Mesothelial cell of epicardium (in vitro differentiated cells): ENCODE measurements at places on chromosomes 2 and 18.

DNA sequence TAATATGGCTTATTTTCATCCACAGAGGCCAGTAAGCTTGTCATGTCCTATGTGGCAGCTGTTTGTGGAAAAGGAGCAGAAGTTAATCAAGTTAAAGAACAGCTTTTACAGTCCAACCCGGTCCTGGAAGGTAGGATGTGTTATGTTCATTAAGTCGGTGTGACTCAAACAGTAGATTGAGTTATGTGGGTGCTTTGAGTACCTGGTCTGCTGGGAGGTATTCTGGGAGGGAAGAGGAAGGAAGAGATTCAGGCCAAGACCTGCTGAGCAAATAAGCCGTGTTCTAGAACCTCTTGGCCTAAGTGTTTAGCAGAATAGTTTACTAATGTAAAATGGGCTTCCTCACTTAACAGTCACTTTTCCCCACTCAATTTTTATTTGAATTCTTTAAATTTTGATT is 96.2 kb downstream of the MYO1B start:
- DNase-seq: no peak

- no peak for DNase-seq
These were observed 818.2 kb downstream of the SATB2 start for GRCh38 chr2:198639580-198639979.

DNA sequence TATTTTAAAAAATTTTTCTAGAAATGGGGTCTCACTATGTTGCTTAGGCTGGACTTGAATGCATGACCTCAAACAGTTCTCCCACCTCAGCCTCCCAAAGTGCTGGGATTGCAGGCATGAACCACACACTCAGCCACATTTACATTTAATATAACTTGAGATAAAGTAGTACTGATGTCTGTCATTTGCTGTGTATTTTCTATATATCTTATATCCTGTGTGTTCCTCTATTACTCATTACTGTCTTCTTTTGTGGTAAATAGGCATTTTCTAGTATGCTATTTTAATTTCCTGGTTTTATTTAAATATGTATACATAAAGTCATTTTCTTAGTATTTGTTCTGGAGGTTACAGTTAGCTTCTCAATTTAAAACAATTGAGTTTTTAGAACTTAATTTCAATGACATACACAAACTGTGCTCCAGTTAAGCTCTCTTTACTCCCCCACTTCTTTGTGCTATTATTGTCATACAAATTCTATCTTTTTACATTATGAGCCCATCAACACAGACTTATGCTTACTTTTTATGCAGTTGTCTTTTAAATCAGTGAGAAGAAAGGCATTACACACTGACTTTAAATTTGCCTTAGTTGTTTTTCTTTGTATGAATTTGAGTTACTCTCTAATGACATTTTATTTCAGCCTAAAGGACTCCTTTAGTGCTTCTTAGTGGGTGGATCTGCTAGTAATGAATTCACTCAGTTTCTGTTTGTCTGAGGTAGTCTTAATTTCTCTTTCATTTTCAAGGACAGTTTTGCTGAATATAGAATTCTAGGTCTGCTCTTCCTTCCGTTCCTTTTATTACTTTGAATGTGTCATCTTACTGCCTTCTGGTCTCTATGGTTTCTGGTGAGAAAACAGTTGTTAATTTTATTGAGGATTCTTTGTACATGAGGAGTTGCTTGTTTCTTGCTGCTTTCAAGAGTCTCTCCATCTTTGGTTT is 6.2 kb upstream of the INPP4A start:
- no peak for DNase-seq

- no peak for DNase-seq
These were observed 8.5 kb upstream of the ATP8B1 start for GRCh38 chr18:57811477-57812125.

DNA sequence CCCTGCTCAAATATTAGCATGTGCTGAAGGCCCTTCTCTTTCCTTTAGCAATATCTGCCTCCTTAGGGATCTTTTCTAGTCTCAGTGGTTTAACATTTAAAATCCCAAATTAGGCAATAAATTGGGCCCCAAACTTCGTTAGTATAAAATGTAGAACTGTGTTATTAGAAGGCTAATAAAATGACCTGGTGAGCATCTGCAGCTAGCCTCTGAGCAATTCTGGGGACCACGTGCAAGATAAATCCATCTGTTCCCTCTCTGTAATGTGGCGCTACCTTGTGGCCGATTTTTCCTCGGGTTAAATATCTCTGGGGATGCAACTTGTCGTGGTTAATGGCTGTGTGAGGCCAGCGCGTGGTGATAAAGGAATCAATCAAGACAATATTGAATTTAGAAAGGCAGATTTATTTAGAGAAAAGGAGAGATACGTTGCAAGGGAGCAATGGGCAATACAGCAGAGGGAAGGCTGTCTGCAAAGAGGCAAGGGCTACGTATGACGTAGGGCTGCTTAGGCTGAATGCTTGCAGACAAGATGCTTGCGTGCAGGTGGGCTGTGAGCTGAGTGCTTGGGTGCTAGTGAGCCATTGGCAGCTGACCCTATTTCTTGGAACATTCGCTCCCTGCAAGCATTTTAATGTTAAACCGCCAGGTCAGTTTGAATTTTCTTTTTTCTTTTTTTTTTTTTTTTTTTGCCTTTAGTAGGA is 18.5 kb upstream of the IL36G start:
- DNase-seq: no peak

DNA sequence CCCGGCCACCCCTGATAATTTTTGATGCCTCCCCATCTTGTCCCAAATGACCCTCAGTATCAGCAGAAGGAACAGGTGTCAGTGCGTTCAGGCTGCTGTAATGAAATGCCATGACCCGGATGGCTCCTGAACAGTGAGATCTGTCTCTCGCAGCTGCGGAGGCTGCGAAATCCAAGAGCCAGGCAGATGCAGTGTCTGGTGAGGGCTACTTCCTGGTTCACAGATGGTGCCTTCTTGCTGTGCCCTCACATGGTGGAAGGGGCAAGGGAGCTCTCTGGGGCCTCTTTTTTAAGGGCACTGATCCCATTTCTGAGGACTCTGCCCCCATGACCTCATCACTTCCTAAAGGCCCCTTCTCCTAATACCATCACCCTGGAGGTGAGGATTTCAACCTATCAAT is 152.2 kb downstream of the TWIST2 start:
- no peak for DNase-seq

GRCh38 chr2:96923810-96924774 is 54.2 kb upstream of the SEMA4C start:
- no peak for DNase-seq

DNA sequence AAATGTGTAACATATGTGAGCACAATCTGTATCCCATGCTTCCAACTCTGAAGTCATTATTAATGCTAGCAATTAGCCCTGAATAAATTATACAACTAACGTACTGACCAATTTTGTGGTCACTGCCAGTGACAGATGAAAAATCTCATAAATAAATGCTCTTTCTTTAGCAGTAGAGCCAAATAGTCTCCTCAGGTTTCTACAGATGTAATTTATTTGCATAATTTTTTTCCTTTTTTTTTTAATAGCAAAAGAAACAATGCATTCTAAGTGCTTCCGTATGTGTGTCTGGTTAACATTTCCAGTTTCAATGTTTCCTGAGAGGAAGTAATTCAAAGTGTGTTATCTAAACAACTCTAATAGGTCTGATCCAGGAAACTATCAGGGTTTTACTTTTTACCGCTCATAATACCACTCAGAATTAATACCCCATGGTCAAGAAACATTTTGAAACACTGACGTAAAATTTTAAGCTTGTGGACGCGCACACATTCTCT is 108.4 kb downstream of the MEP1B start:
- DNase-seq: no peak

GRCh38 chr2:53633441-53633840 is 134.2 kb upstream of the CHAC2 start:
- no peak for DNase-seq

GRCh38 chr2:24667542-24667941 is 125.6 kb downstream of the PTRHD1 start:
- DNase-seq: no peak

GRCh38 chr2:67232936-67233335 is 164.2 kb upstream of the ETAA1 start:
- no peak for DNase-seq

DNA sequence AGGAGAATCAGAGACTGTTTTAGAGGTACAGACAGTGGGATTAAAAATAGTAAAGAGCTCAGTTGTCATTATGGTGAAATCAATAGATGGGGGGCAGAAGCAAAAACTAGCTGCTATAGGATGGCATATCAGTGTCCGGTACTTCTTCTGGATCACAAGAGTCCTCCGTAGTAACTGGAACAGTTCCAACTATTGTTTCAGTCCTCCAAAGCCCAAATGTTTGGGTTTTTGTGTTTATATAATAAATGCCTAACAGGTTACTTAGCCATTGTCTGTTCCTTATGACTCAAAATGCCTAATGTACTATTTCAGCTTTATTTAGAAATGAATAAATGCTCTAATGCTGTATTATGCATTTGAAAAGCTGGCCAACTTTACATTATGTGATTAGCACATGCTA is 401.2 kb downstream of the PTH2R start:
- no peak for DNase-seq

GRCh38 chr18:77208964-77209363 is 40.7 kb upstream of the GALR1 start:
- DNase-seq: no peak

- DNase-seq: no peak
These were observed 22.4 kb upstream of the REV1 start for GRCh38 chr2:99512181-99512591.

GRCh38 chr2:136404176-136404575 is 286.2 kb upstream of the CXCR4 start:
- DNase-seq: no peak

DNA sequence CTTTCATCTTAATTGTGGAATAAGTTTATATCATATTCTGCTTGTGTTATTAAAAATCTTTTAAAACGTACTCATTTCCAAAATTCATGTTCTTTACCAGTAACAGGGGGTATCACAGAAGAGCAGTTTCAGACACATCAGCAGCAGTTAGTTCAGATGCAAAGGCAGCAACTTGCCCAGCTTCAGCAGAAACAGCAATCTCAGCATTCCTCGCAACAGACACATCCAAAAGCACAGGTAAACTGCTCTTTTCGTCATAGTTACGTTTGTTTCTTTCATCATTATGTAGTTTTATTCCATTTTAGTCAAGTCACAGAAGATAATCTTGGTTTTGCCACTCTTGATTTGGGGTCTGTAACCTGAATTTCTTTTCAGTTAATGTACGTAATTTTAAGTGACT is 93.5 kb upstream of the KIF5C start:
- no peak for DNase-seq

DNA sequence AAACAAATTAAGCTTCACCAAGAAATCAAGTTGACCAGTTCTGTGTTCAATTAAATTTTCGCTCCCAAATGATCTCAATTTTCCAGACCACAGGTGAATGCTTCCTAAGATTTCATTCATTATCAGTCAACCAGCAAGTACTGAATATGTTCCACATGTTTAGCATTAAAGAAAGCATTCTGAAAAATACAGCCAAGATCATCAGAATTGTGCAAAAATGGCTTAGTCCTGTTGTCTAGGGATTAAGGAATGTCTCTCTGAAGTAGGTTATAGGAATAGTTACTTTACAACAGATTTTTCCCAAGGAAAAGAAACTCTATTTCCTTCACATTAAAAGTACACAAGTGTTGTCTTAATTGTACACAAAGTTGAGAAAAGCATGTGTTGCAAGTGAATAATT is 69.2 kb downstream of the NRXN1 start:
- no peak for DNase-seq

DNA sequence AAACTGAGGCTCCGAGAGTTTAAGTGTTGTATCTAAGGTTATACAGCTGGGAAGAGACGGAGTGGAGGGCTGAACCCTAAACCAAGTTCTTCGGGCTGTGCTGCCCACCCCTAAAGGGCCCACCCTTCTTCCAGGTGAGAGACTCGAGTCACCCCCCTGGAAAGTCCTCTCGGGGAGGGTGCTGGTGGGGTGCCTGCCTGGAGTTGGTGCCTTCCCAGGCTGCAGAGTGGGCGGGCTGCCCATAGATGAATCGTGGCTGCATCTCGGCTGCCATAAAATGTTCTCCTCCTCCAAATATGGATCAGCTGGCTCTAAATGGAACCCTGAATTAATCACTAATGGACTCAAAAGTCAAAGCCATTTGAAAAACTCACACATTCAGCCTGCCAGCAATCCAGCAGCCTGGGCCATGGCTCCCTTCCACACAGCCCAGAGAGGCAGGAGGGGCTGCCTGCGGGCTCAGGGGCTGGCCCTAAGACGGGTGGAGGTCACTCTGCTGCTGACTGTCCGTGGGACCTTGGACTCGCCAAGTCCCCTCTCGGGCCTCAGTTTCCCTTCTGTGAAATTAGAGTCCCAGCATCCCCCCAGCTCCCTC is 7.7 kb downstream of the CIB4 start:
- no peak for DNase-seq

DNA sequence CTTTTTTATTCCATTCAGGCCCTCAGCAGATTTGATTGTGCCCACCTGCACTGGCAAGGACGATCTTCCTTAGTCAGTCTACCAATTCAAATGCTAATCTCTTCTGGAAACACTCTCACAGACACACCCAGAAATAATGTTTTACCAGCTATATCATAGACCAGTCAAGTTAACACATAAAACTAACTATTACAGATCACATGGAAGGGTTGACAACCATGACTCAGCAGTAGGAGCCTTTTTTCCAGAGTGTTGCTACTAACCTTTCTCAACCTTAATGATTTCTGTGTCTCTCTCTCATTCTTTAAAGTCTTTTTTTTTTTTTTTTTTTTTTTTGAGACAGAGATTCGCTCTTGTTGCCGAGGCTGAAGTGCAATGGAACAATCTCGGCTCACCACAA is 143.5 kb upstream of the MSH6 start:
- no peak for DNase-seq

DNA sequence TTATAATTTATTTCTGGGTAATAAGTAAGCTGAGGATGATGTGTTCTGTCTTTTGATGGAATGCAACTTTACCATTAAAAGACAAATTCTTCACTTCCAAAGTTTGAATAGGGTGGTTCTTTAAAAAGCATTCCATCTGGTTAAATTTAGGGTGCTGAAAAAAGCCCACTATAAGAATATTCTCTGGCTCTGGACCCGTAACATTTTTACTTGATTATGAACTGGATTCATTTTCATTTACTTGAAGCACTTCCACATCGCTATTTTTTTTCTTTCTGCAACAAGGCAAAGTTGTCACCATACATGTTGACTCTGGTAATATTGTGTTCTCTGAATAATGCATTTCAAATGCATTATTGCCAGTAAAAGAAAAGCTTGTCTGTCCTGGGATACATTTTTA is 344.6 kb downstream of the SATB2 start:
- DNase-seq: no peak

DNA sequence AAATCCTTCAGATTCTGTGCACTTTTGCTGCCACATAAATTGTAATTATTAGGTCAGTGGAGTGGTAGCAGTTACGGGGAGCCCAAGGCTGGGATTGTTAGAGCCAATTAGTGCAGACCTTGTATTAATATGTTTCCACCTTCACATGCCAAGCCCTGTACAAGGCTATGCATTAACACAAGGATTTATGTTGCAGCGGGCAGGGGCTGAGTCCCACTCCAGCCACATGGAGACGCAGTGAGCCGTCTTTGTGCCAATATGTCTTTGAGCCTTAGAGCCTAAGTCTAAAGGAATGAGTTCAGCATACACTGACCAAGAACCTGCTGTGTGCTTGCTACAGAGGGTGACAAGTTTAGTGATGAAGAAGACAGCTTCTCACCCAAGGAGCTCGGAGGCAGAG is 238.2 kb downstream of the TSN start:
- no peak for DNase-seq
